ENCODE measurements at places on chromosomes 3 and 15.

- no peak for DNase-seq
Measured at GRCh38 chr3:59641169-59641899, 591.5 kb upstream of the CFAP20DC start.

DNA sequence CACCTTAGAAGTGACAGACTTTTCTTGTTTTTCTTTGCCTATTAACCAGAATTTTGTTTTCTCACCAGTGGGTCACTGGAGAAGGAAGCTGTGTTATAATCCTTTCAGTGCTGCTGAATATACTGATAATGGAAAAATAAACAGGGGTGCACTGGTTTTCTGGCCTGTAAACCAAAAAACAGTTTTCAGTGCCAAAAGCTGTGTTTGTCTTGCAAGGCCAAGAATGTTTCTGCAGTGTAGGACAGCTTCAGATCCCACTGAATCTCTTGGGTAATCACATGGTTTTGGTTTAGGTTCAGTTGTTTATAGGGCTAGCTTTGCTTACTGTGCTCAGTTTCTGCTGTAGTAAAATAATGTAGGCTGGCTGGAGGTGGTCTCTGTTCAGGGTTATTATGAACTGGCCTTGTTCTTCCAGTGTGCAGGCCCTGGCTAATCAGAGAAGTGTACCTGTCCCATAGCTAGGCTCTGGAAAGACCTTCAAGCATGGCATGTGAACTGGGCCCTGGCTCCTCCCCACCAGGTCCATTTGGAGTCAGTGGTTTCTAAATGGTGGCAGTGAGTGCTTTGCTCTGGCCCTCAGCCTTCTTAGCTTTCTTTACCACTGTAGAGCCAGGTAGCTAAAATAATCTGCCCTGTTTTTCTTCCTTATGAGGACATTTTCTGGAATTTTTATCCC lies 18.7 kb downstream of the PDE8A start:
- DNase-seq = no peak

- DNase-seq = no peak
Measured at GRCh38 chr3:106367496-106367895, 498.7 kb upstream of the CBLB start.

- no peak for DNase-seq
Measured at GRCh38 chr15:74311734-74312444, 55.6 kb downstream of the CYP11A1 start.

GRCh38 chr3:172073262-172073915 lies 34.0 kb downstream of the FNDC3B start:
- DNase-seq = no peak

GRCh38 chr3:156209631-156210335 lies 89.4 kb downstream of the KCNAB1 start:
- DNase-seq = no peak

DNA sequence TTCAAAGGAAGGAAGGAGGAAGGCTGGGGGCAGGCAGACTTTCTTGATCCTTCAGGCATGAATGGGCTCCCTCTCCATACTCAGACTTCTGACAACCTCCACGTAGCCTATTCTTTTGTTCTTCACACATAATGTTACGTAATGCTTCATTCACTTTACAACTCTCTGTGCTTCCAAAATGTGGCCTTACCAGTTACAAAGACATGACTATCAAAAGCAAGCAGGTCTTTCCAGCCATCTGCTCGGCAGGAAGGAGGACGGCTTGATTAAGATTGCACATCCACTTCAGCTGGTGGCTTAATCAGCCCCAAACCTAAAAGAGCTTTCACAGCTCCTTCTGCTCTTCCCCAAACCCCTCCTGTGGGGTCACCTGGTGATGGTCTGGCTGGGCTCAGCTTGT lies 263.2 kb downstream of the XXYLT1 start:
- no peak for DNase-seq

GRCh38 chr3:53795176-53795575 lies 51.0 kb downstream of the CHDH start:
- DNase-seq = no peak

DNA sequence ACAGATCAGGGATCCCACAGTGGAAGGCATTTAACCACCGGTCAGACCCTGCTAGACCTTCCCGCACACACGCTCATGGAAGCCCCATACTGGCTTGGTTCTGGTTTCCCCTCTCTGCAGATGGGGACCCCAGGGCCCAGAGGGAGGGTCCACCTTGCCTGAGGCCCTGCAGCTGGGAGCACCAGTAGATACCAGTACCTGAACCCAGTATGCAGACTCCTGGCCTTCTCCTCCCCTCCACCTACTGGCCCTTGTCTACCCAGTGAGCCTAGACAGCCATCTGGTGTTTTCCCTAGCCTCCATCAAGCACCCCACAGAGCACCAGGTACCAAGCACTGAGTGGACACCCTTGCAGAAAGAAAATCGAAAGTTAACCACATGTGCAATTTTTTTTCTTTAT lies 65.1 kb downstream of the MEGF11 start:
- no peak for DNase-seq

DNA sequence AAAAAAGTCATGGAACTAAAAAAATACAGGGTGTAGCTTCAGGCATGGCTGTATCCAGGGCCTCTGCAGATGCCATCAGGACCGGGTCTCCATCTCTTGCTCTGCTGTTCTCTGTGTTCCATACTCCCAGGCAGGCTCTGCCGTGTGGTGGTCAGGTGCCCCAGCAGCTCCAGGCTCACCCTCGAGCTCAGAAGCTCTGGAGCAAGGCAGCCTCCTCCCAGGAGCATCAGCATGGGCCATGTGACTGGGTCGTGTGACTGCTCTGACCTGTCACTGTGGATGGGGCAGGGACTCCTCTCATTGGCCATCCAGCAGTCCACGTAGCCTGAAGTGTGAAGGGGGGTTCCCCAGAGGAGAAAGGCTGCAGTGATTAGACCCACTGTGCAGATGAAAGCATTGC lies 8.5 kb downstream of the FBLN2 start:
- DNase-seq = no peak

DNA sequence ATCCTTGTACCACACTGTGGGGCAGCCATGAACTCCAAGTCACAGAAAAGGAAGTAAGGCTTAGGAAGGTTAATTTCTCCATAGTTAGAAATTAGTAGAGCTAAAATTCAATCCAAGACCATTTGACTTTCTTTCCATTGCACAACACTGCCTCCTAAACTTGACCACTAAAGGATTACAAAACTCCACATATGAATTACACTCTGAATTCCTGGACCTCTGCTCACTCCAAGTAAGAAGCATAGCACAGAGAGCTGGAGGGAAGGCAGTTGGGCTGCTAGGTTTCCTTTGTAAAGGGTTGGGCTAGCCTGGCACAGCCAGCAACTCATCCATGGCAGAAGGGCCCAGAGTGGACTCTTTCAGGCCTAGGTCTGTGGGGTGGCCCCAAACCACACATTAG lies 134.4 kb downstream of the MYLK start:
- DNase-seq = no peak

DNA sequence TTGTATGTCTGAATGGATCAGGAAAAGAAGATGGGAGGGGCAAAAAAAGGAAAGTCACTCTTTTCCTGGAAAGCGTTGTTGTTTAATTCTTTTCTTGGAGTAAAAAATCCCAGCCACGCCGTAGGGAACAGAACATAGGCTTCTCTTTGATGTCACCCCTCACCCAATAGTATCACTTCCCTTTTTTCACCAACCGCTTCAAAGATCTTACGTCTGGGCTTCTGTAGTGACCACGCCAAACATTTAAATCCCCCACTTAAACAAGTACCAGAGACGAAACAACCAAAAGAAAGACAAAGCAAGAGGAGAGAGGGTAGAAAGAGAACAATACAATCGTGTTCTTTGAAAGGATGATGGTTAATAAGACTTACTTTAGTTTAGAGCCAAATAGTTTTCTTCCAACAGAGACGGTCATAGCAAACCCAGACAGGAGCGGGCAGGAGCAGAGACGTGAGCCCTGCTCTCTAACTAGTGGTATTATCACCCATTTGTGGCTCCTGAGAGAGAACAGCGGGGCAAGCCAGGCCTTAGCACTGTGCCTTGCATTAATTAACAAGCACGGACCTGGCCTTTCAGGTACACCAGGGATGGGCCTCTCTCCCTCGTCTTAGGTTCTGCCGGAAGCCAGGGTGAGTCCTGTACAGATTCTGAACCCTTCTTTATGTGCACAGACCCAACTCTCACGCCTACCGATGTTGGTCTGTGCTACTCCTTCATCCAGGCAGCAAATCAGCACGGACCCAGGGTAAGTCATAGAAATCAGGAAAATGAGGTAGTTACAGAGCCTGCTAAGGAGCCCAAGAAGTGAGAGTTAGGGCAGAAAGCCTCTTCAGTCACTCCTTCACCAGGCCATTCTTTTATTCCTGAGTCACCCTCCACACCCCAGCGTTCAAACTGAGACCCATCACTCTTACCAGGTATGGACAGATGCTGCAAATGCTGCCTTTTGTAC lies 28.2 kb upstream of the BCL6 start:
- no peak for DNase-seq

GRCh38 chr15:67701669-67702068 lies 123.6 kb upstream of the SKOR1 start:
- no peak for DNase-seq

GRCh38 chr15:37046876-37047614 lies 53.3 kb downstream of the MEIS2 start:
- DNase-seq = no peak

DNA sequence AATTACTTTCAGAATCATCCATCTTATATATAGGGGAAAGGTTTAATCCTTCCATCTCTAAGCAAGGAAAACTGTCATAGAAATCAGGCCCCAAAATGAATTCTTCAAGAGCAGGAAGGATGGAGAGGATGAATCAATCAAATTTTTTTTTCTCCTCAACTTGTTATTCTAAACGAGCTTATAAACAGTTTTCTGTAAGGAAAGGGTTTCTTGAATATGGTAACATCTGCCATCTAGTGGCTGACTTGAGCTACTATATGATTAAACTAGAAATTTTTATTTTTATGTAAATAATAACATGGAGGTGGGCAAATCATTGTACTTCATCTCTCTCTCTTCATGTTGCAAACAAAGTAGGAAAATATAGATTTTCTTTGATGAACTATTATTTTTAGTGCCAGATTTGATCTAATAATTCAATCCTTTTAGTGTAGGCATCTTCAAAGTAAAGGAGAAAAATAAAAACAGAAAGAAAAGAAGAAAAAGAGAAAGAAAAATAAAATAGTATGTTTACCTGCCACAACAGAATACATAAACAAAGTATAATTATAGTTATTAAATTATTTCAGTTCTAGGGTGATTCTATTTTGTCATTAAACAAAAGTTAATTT lies 146.6 kb downstream of the SERPINI1 start:
- DNase-seq = peak; percentile 45

DNA sequence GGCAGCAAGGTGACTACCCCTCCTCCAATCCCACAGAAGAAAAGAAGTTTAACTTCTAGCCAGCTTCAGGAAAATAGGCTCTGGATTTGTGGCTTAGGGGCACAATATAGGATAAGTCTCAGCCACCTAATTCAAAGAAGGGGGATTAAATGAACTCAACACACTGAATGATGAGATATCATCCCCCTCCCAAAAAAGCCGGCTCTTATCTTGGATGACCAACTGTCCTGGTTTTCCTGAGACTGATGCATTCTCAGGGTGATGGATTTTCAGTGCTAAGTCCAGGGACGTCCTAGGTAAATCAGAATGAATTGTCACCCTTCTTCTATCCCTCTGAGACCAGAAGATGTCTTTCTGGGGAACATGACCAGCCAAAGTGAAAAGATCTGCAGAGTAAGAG lies 487.0 kb upstream of the PROK2 start:
- no peak for DNase-seq

GRCh38 chr15:31079519-31079918 lies 22.0 kb downstream of the TRPM1 start:
- DNase-seq = no peak

- no peak for DNase-seq
Measured at GRCh38 chr3:182650568-182651128, 142.7 kb upstream of the ATP11B start.

GRCh38 chr3:45972534-45973402 lies 22.9 kb downstream of the FYCO1 start:
- peak; percentile 39 for DNase-seq

DNA sequence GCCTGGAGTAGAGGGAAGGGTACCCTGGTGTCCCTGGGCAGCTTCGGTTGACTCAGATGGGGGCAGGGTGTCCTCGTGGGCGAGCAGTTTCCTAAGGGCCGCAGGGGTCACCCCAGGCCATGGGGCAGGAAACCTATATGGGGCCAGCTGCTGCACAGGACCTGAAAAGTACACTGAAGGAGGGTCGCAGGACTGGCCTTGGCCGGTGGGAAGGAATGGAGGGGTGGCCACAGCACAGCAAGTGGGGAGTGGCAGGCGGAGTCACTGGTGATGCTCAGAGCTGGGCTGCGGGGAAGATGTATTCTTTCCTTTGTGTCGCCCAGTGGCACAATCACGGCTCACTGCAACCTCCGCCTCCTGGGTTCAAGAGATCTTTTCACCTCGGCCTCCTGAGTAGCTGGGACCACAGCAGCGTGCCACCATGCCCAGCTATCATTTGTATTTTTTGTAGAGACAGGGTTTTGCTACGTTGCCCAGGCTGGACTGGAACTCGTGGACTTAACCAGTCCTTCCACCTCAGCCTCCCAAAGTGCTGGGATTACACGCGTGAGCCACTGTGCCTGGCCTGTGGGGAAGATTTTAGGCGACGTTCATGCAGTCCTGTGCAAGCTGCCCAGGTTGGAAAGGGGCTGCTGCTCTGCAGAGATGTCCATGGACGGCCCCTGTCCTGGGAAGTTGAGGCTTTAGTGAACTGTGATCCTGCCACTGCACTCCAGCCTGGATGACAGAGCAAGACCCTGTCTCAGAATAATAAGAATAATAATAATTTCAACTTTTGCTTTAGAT lies 57.2 kb downstream of the EFCAB12 start:
- DNase-seq = no peak

DNA sequence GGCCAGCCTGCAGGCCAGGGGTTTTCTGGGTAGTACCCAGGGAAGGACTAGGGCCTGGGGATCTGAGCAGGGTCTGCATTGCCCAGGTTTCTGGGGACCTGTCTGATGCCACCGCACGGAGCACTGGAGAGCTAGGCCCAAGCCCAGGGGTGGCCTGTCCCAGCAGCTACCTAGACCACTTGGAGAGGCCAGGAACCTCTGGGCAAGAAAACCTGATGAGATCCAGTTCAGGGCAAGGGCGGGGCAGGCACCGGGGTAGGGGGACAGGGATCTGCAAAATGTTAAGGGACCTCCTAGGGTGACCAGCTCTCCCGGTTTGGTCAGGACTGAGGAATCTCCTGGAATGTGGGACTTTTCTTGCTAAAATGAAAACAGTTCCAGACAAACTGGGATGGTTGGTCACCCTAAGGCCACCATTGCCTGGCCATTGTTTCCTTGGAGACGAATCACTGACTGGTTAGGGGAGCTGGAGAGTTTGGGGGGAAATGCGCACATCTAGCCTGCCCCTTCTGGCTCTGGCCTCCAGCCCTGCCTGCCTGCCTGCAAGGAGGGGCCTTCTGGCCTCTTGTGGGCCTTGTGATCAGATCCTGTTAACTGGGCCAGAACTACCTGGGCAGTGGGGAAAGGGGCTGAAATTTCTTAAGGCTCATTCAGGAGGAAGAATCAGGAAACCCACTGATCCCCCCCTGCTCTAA lies 117.4 kb upstream of the TLE3 start:
- DNase-seq = no peak

GRCh38 chr15:81899024-81899423 lies 146.8 kb downstream of the MEX3B start:
- DNase-seq = no peak

- no peak for DNase-seq
Measured at GRCh38 chr15:94370206-94370935, 139.0 kb downstream of the MCTP2 start.

GRCh38 chr15:72200395-72201237 lies 3.0 kb upstream of the GRAMD2A start:
- DNase-seq = no peak

GRCh38 chr3:119375106-119375505 lies 80.9 kb downstream of the ARHGAP31 start:
- DNase-seq = no peak

GRCh38 chr3:27089645-27090044 lies 279.5 kb downstream of the NEK10 start:
- DNase-seq = no peak
